ENCODE measurements at places on chromosomes 2 and 18.

DNA sequence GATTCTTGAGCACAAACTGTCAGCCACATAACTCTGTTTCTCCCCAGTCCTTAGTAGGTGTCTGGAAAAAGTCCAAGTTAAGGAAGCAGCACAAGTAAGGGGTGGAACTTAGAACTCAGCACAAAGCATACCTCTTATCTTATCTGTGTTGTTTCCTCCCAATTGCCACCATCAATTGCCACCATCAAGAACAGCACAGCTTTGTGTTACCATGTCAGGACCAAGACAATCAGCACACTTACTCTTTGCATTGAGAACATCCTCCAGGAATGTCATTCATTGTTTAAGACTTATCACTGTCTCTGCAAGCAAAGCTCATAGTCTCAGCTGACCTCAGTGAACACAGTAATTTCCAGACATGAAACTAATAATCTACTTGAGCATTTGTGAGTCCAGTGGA lies 212.7 kb upstream of the FSHR start:
- H3K27me3 ChIP-seq, result no peaks in the 10 kb centered on the region
- no peak overlapping the region for H3K27ac ChIP-seq
- no peaks in the 10 kb centered on the region for H3K4me1 ChIP-seq
- no peak overlapping the region for H3K4me3 ChIP-seq
- H3K36me3 ChIP-seq, result no peaks in the 10 kb centered on the region

DNA sequence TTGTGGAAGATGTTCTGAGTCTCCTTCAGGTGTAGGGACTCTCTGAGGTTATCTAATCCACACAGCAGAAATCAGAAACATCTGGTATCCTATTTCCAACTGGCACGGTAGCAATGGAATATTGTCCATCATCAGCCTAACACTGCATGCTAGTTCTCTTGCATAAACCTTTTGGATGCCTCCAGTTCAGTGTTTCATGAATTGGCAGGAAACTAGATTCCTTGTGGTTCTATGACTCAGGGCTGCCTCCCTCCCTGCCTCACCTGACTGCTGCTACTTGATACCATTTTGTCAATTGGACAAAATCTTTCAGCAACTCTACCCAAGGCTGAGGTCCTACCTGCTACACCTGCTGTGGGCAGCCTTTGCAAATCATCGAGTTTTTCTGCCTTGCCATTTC lies 130.9 kb downstream of the TPGS2 start:
- H3K36me3 ChIP-seq, result no peaks in the 10 kb centered on the region
- no peak for DNase-seq
- no peak overlapping the region for H3K4me3 ChIP-seq
- peaks cover 11% of the 10 kb centered on the region for H3K27me3 ChIP-seq
- no peaks in the 10 kb centered on the region for H3K4me1 ChIP-seq

GRCh38 chr2:37367984-37368383 lies 23.6 kb downstream of the QPCT start:
- no peaks in the 10 kb centered on the region for H3K36me3 ChIP-seq
- no peak overlapping the region for H3K4me3 ChIP-seq
- H3K4me1 ChIP-seq, result peaks cover 21% of the 10 kb centered on the region
- no peak overlapping the region for H3K27ac ChIP-seq

- no peak for DNase-seq
- H3K27me3 ChIP-seq, result no peaks in the 10 kb centered on the region
- H3K4me1 ChIP-seq, result peaks cover 34% of the 10 kb centered on the region
Observed at GRCh38 chr2:162074928-162075688, 1.1 kb upstream of the DPP4 start.

Data from activated naive CD8-positive, alpha-beta T cell treated with anti-CD3 and anti-CD28 coated beads, Interleukin-2, amount 10 ng/mL, durations not matched to agents 7 days and 5 days (primary cell).